ENCODE measurements at places on chromosomes 3 and 15. TPM values are rescaled to one million over a fixed set of nuclear protein-coding genes. Genes with fewer than 3 reads are reported as not detected.

DNA sequence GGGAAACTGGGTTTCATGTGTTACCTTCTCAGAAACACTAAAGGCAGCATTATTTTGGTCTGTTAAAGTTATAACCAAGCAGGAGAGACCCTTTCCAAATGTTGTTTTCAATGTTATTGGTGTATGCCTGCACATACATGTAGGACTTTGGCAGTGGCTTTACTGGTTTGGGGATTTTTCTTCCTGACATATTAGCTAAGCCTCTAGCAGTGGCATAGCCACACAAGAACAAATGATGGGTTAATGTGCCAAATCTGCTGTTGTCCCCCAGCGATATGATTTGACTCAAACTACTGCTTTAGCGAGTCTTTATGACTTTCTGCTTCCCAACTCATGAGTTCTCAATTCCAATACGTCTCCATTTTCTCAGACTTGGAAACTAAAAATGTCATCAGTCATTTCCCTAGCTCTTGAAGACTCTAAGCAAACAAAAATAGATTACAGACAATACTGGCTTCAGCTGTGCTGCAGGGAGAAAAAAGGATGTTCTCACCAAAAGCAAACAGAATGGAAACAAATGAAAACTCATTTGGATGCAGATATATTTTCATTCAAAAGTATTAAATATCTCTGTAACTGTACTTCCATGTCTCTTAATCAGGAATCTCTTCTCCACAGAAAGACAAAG, 29.6 kb downstream of the TPM1 start:
- H3K4me3 ChIP-seq = no peak overlapping the region
- H3K4me1 ChIP-seq = peaks cover 16% of the 10 kb centered on the region
- peak overlapping the region; percentile 4 for H3K27ac ChIP-seq
- no peaks in the 10 kb centered on the region for H3K27me3 ChIP-seq

DNA sequence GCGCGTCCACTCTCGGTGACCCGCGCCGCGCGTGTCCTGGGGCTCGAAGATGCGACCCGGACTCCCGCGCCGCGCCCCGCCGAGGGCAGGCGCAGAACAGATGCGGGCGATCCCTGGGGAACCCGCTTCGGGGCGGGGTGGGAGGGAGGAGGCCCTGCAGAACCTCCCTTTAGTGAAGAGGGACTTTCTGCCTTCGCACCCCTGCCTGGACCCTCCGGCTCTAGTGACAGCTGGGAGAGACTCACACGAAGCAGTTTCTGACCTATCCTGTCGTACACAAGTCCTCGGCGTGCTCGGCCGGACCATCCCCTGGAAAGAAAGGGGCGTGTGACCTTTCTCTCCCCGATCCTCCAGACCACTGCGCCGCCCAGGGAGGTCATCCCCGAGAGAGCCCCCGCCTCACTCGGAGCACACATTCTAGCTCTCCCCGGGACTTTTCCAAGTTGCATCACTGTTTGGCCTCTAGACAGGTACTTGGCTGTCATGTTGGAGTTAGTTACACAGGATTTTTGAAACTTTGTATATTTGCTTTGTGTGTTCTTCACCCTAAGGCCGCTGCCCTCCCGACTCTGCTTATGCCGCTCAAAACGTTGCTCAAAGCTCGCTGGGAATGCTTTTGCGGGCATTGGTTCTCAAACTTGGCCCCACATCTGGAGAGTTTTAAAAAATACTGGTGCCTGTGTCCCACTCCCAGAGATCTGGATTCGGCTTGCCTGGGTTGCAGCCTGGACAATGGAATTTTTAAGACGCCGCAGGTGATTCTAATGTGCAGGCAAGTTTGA, 582 bp downstream of the CGNL1 start:
- no peaks in the 10 kb centered on the region for H3K36me3 ChIP-seq
- H3K27me3 ChIP-seq = no peaks in the 10 kb centered on the region
- peak; percentile 77 for DNase-seq
- H3K4me3 ChIP-seq = peak overlapping the region; percentile 44
- peak overlapping the region; percentile 86 for H3K27ac ChIP-seq
- H3K4me1 ChIP-seq = peaks cover 44% of the 10 kb centered on the region

DNA sequence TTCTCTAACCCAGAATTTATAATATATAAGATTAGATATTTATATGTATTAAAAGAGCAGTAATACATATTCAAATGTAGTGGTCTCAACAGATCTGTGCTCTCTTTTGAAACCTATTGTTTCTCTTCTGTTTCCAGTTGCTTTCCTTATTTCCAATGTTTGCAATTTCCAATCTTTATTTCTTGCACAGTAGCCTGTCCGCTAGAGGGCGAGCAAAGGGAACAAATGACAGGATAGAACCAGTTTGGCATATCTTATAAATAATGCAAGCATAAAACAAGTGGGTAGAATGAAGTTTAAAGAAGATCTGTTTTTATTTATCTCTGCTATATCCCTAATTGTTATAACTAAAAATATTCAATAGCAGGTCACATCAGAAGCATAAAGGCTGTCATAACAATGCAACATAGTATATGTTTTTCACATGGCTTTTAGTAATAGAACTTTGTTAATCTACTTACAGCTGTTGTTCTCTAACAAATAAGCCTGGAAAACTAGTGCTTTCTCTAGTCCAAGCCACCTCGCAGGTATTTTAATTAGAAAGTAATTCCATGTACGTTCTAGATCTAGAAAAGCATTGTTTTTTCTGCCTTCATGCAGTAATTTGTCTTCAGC, 15.1 kb upstream of the TCAIM start:
- H3K27me3 ChIP-seq = no peaks in the 10 kb centered on the region
- DNase-seq = peak; percentile 82
- H3K27ac ChIP-seq = no peak overlapping the region
- H3K36me3 ChIP-seq = no peaks in the 10 kb centered on the region
- no peak overlapping the region for H3K4me3 ChIP-seq
- peaks cover 18% of the 10 kb centered on the region for H3K4me1 ChIP-seq

- H3K27ac ChIP-seq = peak overlapping the region; percentile 76
- peaks cover 32% of the 10 kb centered on the region for H3K4me1 ChIP-seq
- H3K4me3 ChIP-seq = no peak overlapping the region
- DNase-seq = peak; percentile 92
- no peaks in the 10 kb centered on the region for H3K27me3 ChIP-seq
- no peaks in the 10 kb centered on the region for H3K36me3 ChIP-seq
Measured at GRCh38 chr15:85543741-85544155, 163.3 kb downstream of the AKAP13 start.

GRCh38 chr3:45033791-45034190, 7.7 kb downstream of the CLEC3B start:
- no peaks in the 10 kb centered on the region for H3K27me3 ChIP-seq
- H3K36me3 ChIP-seq = no peaks in the 10 kb centered on the region
- peaks cover 8% of the 10 kb centered on the region for H3K4me1 ChIP-seq
- no peak overlapping the region for H3K4me3 ChIP-seq
- DNase-seq = no peak

The CYFIP1 gene
- total RNA-seq = 68.6 TPM

The PIERCE2 gene
- 2.0 TPM for total RNA-seq

The XCR1 gene
- total RNA-seq = not detected
